ENCODE measurements at places on chromosomes 3 and 15. TPM values are rescaled to one million over a fixed set of nuclear protein-coding genes. Genes with fewer than 3 reads are reported as not detected.

The SST gene
- not detected for total RNA-seq

The ZMYND10 gene
- total RNA-seq, result 0.52 TPM

The ADCY5 gene
- total RNA-seq, result 6.8 TPM

The AGBL1 gene
- total RNA-seq, result 31.3 TPM

The CADPS gene
- total RNA-seq, result 1.0 TPM

The ADAMTS17 gene
- 5.7 TPM for total RNA-seq

The TP63 gene
- total RNA-seq, result 7.8 TPM

The ABI3BP gene
- total RNA-seq, result 63.2 TPM

The NTRK3 gene
- 6.8 TPM for total RNA-seq

The LRRIQ4 gene
- total RNA-seq, result not detected

The ZNF501 gene
- 5.2 TPM for total RNA-seq

The MBNL1 gene
- total RNA-seq, result 76.7 TPM

The FNDC3B gene
- total RNA-seq, result 140 TPM

The CLDN1 gene
- 1.6 TPM for total RNA-seq

The MKRN2OS gene
- not detected for total RNA-seq

The TRPM1 gene
- not detected for total RNA-seq

The LIPC gene
- total RNA-seq, result under 0.01 TPM

The CLK3 gene
- total RNA-seq, result 24.0 TPM

The DUOXA2 gene
- not detected for total RNA-seq

The USP13 gene
- total RNA-seq, result 26.1 TPM
